ENCODE measurements at places on chromosomes 13 and 19.
A peak's percentile ranks its signal among the peaks of the same experiment; 100 is the strongest.

- peak; percentile 28 for DNase-seq
These were observed 48.8 kb upstream of the IRS2 start for GRCh38 chr13:109834973-109835720.

DNA sequence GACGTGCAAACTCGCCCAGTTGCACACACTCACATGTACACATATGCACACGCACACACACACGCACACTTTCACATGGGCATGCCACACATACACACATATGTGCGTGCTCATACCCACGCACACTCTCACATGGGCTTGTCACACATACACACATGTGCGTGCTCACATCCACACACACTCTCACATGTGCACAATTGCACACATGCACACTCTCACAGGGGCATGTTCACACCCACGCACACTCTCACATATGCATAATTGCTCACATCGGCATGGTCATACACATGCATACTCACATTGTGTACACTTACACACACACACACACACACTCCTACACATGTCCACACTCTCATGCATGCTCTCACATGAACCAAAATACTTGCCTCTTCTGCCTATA lies 32.8 kb upstream of the PEPD start:
- DNase-seq = no peak

DNA sequence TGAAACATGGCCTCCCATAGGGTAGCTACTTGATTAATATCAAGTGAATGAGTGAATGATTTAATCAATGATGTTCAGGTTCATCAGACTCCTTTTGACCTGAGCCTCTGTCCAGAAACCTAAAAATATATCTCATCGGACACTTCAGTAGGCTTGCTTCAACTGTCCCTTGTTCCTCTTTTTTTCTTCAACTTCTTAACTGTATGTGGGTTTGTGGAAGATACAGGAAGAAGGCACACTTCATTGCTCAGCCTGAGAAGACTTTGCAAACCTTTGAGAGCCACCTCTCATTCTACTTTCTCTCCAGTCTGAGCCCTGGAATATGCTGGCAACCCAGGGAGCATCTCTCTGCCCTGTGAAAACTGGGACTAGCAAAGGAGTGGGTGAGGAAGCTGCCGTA lies 557.0 kb downstream of the FGF9 start:
- no peak for DNase-seq

- no peak for DNase-seq
These were observed 540.4 kb downstream of the DIAPH3 start for GRCh38 chr13:59623206-59623915.

- DNase-seq = peak; percentile 33
These were observed 237.5 kb downstream of the COG6 start for GRCh38 chr13:39892721-39893685.

DNA sequence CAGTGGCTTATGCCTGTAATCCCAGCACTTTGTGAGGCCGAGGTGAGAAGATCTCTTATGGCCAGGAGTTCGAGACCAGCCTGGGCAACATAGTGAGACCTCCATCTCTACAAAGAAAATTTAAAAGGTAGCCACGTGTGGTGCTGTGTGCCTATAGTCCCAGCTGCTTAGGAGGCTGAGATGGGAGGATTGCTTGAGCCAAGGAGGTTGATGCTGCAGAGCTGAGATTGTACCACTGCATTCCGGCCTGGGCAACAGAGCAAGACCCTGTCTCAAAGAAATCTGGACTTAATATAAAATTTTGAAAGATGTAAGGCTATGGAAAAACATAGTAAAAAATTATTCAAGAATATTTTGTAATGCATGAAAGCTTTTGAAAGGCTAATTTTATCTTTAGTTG lies 65.3 kb upstream of the RNF113B start:
- DNase-seq = no peak

- DNase-seq = no peak
These were observed 924 bp downstream of the TNFSF13B start for GRCh38 chr13:108270442-108270841.

GRCh38 chr13:38262211-38262610 lies 87.4 kb upstream of the UFM1 start:
- peak; percentile 86 for DNase-seq

DNA sequence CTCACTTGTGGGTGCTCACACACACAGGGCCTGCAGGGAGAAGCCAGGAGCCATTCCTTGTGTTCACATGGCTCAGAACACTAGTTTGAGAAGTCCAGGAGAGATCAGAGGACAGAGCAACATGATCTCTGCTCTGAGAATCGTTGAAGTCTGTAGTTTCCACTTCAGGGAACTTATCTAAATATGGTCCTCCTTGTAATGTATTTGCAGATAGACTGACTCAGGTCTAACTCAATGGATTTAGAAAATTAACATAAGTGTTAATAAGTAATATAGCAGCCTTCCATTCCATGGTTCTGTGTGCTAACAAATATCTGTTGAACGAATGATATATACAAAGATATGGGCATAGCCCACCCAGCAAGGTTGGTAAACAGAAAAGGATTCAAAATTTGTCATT lies 119.8 kb upstream of the STARD13 start:
- no peak for DNase-seq

DNA sequence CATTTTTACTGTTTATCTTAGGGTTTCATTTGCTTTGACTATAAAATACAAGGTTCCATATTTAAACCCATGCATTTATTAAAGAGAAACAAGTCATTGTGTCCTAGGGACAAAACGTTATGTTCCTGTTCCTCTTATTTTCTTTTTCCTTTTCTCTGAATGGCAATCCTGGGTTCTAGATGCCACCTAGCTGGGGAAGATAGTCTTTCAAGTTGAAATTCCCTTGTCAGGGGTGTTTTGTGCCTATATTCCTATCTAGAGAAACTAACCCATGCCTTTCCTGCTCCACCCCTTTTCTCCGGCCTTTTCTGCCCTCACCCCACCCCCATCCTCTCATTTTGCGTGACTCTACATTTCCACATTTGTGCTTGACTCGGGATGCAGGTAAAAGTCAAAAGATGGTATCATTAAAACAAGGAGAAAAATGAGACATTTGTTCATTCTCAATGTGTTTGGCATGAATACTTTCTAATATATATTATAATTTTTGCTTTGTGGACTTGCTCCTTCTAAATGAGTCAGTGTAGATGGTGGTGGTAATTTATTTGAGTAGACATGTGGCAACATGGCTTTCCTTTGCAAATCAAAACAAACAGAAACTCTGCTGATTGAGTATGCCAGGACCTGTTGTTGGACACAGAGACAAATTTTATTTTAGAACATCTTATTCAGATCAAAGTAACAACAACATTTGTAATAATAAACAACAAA lies 26.8 kb upstream of the STARD13 start:
- peak; percentile 25 for DNase-seq

GRCh38 chr13:36148446-36148845 lies 17.3 kb upstream of the DCLK1 start:
- DNase-seq = peak; percentile 66

DNA sequence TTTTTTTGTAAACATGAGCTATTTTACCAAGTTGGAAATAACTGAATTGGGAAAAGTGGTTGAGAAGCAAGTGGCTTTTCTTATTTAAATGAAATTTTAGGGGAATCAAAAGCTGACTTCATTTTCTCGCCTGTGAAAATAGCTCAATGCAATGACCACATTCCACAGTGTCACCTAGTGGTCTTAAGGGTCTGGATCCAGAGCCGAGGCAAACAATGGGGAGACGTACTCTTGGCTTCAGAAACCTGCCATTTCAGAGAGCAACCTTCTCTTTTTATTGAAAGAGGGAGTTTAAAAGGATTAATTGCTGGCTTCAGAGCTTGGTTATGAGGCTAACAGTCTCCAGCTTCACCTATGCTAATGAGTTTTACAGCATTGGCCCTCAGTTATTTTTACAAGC lies 39.7 kb upstream of the RXFP2 start:
- no peak for DNase-seq

DNA sequence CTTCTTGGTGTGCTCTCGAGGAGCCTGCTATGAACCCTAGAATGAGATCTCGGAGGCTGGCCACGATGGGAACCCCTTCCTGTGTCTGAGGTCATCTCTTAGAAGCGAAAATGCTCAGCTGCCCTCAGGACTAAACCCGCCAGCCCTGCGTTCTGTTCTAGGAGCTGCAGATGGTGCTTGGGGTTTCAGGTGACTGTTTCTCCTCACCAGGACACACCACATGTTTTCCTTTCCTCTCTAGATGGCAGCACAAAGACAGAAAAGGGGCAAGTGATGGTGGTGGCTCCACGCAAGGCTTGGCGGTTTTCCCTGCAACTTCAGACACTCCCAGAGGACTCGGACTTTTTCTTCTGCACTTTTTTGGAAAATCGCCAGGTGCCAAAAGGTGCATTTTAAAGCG lies 60.1 kb downstream of the RNASEH2B start:
- DNase-seq = no peak

GRCh38 chr13:77497835-77498234 lies 37.7 kb upstream of the SCEL start:
- DNase-seq = no peak

- no peak for DNase-seq
These were observed 1691.5 kb upstream of the SLC10A2 start for GRCh38 chr13:104757712-104758111.

DNA sequence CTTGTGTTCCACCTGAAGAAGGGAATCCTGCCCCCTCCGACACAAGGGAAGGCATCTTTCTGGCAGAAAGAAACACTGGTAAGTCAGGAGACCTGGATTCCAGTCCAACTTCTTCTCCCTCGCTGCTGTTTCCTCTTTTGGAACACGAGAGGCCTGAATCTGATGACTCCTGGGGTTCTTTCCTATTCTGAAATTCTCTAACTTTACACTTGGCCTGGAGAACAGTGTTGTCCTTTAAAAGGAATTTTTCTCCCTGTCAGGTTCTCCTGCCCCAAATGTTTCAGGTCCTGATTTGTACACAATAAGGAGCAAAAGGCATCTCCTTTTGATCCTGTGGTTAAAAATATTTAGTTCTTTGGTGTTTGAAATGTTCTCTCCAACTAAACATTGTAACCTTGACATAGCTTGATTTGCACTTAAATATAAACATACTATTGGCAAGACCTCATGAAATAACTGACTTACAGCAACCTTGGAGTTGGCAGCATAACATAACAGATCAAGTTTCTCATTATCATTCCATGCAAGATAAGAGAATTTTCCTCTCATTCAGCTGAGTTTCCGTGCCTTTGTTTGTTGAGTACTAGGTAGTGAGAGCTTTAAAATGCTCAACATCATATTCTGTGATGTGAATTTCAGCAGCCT lies 244.8 kb downstream of the COG6 start:
- DNase-seq = no peak

DNA sequence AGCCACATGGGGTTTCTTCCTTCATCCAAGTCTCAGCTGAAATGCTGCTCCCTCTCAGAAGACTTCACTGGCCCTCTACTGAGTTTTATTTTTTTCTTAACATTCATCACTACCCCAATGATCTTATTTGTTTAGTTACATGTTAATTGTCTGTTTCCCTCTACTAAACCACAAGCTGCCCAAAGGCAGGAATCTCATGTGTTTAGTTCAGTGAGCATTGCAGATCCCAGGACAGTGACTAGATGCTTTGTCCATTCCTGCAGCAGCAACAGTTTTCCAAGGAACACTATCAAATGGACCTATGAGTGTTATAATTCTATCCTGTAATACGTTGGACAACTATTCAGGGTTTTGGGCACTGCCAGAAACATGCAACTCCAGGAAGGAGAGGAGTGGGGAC lies 93.1 kb downstream of the RNASEH2B start:
- no peak for DNase-seq

DNA sequence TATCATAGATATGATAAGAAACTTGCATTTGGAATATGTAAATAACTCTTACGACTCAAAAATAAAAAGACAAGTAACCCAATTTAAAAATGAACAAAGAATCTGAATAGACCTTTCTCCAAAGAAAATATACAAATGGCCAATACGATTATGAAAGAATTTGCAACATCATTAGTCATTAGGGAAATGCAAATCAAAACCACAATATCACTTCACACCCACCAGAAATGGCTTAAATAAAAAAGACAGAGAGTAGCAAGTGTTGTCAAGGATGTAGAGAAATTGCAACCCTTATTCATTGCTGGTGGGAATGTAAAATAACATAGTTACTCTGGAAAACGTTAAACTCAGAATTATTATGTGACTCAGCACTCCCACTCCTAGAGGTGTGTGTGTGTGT lies 226.6 kb upstream of the MAB21L1 start:
- no peak for DNase-seq

- DNase-seq = no peak
These were observed 30.9 kb downstream of the SHISA2 start for GRCh38 chr13:26020891-26021290.

DNA sequence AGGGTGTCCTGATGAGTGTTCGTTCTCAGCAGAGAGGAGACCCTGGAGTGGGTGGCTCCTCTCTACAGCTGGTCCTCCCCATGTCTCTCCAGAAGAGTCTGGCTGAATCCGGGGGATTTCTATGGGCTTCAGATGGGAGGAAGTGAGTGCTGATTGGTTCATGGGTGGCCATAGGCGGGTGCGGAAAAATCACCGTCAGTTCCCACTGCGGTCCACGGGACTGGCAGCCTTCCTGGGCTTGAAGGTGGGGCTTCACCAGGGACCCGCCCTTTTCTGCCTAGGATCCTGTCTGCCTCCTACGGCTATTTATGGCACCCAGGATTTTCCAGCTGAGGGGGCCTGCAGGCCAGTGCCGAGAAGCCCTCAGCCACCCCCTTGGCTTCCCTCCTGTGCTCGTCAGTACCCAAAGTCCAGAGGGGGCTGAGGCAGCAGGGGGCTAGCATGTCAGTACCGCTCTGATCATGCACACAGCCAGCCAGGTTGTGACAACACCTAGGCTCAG lies 18.4 kb downstream of the CPB2 start:
- no peak for DNase-seq

DNA sequence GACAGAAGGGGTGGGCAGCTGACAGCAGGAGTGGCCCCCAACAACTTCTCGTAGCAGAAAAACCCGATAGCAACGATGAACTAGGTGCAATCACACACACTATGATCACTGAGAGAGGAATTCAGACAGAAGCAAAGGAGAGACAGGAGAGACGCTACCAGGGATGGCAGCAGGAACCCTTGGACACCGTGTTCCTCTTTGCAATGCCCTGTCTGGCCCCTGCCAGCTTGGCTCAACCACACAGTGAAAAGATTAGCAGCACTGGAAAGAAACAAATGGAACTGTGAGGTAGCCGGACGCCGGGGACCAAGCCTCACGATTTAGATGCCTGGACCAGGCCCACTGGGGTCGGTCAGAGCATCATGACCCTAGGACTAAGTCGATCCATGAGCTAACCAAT lies 23.6 kb downstream of the DCAF15 start:
- DNase-seq = no peak
